DMS79 (cell line): ENCODE measurements at places on chromosomes 3 and 15.

- DNase-seq: no peak
These were observed 1.1 kb downstream of the CMC1 start for GRCh38 chr3:28242519-28242918.

DNA sequence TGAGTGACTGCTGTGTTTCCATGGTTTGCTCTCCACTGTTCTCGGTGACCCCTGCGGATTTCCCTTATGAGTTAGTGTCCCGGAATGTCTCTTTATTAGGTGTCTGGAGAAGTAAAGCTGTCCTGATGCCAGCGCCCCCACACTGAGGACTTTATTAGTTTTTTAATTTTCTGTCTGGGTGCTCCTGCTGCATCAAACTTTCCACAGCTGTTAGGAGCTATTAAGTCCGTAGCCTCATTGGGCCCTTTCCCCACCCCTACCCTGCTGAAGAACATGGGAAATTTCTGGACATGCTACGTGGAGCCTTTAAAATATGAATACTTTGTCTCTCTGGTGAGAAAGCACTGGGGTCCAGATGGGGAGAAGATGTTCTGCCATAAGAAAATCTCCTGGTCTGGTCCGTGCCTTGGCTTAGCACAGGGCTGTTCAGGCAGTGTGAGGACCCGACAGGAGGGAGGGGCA is 161.7 kb upstream of the HES1 start:
- no peak for DNase-seq

DNA sequence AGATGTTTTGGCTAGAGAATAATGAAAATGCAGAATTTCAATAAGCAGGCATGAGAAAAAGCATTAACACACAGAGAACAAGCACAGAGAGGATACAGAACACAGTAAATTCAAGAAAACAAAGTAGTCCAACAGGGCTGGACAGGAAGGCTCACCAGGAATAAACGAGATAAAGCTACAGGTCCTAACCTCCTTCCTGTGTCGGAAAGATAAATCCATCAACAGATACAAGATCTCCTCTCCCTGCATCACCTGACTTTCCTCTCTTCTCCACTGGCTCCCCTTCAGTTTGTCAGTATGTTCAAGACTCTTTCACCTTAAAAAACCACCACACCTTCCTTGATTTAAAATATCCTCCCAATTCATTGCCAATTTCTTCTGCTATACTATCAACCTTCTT is 11.4 kb downstream of the CPEB1 start:
- no peak for DNase-seq

DNA sequence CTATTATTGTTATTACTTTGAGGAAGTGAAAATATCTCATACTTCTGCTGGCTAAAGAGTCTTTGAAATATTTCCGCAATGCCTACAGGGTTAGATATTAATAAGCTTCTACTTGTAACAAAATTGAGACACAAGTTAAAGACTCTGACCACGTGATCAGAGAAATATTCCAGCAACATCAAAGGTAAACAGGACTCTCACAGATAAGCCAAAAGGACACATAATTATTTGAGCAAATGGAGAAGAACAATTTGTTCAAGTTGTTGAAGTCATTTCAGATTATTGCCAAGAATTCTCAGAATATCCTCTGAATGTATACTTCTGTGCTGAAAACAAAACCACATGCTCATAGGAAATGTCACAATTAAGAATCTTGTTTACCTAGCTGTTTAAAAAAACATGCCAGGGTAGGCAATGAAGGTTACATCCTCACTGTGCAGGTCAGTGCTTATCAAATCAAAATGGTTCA is 225.8 kb upstream of the ALCAM start:
- no peak for DNase-seq

GRCh38 chr3:162863579-162863978 is 1367.0 kb downstream of the OTOL1 start:
- DNase-seq: no peak
